ENCODE measurements at places on chromosomes 7 and 10. TPM values are rescaled to one million over a fixed set of nuclear protein-coding genes. Genes with fewer than 3 reads are reported as not detected.

DNA sequence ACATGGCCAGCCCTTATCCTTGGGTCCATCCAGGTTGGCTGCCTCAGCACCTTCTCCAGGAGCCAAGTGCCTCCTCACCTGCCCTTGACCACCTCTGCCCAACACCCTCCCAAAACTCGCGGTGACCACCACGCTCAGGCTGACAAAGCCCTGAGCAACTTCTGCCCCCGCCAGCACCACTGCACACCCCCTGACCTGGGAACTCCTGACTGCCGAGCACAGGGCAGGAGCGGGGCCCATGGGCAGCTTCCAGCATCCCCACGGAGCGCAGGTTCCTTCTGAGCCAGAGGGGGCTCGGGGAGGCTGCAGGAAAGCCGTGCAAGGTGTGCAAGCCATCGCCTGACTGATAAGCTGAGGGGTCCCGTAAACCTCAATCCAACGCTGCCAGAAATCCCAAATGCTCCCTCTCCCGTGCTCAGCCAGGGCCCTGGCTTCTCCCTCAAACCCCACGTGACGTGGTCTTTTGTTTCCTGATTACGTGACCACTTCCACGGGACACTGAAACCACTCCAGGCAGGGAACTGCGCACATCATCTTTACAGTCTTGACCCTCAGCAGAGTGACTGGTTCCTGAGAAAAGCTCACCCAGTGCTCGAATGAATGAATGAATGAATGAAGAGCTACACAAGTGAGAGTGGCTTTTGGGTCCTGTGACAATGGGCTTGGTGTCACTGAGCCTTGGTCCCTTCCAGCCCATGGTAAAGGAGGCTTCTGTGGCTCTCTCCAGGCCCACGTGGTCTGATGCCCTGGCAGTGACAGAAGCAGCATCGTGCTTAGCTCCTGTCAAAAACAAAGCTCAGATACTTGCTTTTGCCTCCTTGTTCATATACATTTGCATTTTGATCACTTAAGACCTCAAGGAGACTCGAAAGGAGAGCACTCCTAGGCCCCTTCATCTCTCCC, 249.8 kb upstream of the PPP2R2D start:
- DNase-seq: no peak

GRCh38 chr7:102891693-102892261, 21.0 kb upstream of the LRRC17 start:
- DNase-seq: no peak

- DNase-seq: no peak
Observed at GRCh38 chr7:44617225-44617890, 10.9 kb downstream of the OGDH start.

GRCh38 chr7:111486472-111487142, 75.7 kb downstream of the IMMP2L start:
- DNase-seq: no peak

- DNase-seq: no peak
Observed at GRCh38 chr10:36943544-36943943, 181.9 kb upstream of the ANKRD30A start.

GRCh38 chr7:135976312-135977006, 700 bp downstream of the MTPN start:
- DNase-seq: no peak

DNA sequence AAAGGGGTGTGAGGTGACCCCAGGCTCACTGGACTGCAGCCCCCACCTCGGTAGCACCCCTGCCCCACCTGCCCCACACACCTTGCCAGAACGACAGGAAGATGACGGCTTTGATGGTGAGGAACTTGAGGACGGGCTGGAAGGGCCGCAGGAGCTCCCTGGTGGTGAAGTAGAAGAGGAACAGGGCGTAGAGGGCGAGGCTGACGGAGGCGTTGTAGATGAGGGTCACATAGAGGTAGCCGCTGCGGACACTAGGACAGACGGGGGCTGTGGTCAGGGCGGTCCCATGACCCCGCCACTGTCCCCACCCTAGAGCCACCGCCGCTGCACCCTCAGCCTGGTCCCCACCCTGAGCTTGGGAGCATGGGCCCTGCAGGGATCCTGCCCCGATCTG, 7.6 kb downstream of the TMEM184A start:
- no peak for DNase-seq

- peak; percentile 64 for DNase-seq
Observed at GRCh38 chr10:1715821-1716220, 21.5 kb downstream of the ADARB2 start.

The EIF4EBP2 gene
- total RNA-seq: 144 TPM

The EBLN1 gene
- total RNA-seq: not detected

The H2BK1 gene
- not detected for total RNA-seq

The PRR15 gene
- total RNA-seq: 7.9 TPM
